Fibroblast of skin of abdomen (primary cell): ENCODE measurements at places on chromosomes 7 and 10.

DNA sequence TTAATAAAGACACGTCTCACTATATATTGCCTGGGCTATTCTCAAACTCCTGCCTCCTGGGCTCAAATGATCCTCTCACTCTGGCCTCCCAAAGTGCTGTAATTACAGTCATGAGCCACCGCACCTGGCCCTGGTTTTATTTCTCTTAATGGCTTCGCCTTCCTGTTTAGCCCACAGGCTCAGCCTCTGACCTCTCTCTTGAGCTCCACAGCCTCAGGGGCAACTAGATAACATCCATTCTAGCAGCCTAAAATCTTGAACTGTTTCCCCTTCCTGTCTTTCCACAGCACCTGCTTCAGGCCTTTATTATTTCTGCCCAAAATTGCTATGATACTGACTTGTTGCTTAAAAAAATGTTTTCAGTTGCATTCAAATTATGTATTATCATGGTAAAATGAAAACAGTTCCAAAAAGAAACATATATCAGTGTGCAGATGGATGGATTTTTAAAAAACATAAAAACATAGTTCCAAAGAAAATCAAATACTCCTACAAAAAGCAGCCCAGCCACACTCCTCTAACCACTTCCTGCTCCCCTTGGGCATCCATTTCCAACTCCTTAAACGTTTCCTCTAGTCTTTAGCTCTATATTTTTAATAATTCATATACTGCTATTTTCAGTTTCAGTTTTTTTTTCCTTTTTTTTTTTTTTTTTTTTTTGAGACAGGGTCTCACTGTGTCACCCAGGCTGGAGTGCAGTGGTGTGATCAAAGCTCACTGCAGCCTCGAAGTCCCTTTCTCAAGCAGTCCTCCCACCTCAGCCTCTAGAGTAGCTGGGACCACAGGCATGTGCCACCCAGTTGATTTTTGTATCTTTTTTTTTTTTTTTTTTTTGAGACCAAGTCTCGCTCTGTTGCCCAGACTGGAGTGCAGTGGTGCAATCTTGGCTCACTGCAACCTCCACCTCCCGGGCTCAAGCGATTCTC is 5.1 kb upstream of the BAZ1B start:
- DNase-seq: no peak

GRCh38 chr7:105024734-105025133 is 10.7 kb downstream of the KMT2E start:
- DNase-seq: peak; percentile 72

- no peak for DNase-seq
Observed at GRCh38 chr7:155922067-155922816, 110.0 kb upstream of the SHH start.

DNA sequence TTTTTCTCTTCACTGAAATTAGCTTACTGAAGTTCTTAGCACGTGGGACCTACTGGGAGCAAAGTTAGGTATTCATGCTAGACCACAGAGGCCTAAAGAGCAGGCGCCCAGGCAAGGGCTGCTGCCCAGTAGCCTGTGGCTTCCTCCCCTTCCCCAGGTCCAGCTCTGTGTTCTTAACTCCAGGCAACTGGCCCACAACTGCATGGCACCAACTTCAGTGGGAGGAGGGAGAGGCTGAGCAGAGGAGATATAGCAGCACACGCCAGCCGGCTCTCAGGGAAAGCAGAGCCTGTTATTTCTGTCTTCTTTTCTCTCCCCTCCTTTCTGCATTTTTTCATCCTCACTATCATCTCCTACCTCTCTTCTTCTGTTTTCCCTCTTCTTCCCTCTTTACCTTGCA is 67.4 kb downstream of the PCGF5 start:
- DNase-seq: no peak

DNA sequence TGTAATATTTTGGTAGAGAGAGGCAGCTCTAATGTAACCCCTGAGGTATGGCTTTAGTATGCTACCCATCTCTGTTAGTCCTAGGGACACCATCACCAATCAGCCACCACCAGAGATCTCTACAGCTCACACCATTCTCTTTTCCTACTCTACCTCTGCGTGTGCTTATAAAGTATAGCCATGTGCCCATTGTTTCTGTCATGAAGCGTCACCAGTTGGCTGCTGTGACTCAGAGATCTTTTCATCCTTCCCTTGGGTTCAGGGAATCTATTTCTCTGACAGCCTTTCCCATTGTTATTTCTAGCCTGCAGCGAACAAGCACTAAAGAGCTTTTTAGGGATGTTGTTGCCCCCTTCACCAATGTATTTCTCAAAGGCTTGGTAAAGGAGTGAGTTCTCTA is 103.3 kb downstream of the TPST1 start:
- no peak for DNase-seq

DNA sequence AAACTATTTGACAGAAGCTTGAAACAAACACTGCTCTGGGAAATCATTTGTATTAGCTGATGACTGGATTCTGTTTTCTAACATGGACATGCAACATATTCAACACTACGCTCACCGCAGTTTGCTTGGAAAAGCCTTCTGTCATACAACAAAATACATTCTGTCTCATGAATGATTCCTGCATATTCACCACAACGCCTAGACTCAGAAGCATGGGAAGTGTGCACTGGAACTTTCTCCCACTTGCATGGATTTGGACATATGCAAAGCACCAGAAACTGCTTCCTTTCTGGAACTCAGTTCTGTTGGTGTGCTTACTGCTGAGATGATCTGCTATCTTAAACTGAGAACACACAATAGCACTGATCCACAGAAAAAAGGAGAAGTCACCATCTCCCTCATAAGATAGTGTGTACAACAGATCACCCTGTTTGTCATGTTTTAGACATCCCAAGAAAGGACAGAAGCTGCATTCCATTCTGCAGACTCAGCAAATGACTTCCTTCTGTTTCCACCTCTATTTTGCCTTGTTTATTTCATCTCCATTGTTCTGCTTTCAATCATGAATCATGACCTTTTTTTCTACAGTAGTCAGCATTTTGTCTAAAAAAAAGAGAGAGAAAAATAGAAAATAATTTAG is 115.8 kb downstream of the HTR7 start:
- DNase-seq: peak; percentile 75

DNA sequence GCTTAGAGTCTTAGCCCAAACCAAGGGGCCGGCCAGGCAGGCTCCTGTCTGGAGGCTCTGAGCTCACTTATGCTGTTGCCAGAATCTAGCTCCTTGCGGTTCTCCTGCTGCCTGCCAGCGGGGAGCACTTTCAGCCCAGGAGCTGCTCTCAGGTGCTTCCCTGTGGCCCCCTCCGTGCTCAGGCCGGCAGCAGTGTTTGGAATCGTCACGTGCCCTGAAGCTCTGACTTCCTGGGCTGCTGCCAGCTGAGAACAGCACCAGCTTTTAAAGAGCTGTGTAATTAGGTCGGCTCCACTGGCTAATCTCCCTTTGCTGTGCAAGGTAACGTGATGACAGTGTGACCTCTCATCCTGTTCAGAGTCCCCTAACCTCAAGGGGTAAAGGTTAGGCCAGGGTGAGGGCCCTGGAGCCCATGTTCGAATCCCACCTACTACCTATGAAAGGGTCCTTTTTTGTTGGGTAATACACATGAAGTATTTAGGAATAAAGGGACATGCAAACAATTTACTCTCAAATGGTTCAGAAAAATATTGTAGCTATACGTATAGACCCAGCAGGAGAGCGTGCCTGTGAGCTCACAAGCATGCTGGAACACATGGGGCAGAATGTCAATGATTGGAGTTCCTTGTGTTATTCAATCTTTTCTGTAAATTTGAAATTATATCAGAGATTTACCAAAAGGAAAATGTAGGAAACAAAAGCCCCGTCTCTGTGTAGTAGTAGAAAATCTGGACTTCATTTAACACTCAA is 16.6 kb downstream of the ZNF862 start:
- peak; percentile 42 for DNase-seq

DNA sequence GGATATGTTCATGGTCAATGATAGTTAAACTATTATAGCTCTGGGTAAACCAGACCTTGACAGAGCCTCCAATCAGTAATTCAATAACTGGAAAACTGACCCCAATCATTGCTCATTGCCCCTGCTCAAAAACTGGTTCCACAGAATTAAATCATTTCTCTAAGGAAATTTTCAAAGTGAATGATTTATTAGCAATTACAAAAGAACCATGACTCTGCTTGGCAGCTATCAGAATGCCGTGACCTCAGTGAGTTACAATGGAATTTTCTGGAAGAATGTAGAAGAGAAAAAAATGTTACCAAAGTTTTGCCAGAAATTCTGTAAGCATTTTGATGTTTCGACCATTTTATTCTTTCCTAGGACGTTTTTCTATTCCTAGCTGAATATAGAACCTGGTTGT is 106.8 kb upstream of the APBB1IP start:
- peak; percentile 9 for DNase-seq

DNA sequence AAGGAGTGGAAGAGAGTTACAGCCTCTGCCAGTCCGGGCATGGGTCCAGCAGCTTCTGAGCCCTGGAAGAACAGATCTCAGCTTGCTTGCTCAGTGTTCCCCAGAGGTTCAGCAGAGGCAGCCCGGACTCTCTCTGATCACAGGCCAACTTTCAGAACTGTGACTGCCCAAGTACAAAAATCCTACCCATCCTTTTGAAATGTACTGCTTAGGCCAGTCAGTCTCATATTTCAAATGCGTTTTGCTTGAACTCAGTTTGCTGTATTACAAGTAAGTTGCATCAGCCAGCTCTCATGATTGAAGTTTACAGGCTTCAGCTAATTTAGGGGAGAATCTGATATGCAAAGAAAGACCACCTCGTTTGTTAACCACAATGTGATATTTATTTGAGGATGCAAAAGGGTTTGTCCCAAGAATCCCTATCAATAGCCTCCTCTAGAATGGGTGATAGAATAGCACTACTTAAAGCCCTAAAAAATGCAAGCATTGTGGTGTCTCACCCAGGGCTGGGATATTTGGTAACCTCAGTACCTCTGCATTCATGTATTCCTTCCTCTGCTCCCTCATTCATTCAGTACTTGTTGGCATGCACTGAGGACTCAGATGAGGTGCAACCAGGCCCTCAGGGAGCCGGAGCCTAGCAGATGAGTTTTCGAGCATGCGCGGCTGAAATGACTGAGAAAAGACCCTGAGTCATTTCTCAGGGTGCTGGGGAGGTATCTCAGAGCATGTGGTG is 7.0 kb downstream of the AIMP2 start:
- DNase-seq: peak; percentile 96

DNA sequence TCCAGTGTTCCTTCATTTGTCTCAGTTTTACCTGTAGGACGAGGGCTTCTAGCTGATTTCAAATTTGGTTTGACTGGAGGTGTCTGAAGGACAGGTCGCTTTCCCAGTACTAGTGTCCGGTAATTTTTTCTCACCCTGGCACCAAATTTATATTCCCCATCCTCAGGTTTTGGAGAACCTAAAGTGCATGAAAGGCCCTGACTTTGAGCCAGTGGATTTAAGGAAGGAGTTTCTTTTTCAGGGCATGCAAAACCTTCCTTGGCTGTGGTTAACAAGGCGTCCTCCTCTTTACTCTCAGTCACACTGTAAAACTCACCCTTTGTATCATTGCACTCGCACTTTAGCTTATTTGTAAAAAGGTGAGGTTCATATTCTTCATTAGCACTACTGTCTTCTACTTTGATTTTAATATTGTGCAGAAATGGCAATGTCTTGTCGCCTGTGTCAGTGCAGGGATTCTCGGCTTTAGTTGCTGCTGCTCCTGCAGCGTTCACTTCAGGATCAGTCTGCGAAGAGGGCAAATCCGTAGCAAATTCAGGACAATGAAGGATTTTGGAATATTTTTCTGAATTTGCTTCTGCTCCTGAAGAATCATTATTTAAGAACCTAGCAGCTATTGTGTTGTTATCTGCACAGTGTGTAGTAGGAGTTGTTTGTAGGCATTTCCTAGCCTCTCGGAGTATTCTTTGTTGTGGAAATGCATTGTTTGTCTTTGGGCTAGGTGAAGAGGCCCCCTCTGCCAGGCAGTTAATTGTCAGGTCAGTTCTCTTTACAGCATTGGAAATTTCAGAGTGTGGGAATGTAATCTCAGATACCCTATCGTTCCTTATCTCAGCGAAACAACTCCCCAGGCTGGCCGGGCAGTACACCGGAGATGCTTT is 9.9 kb downstream of the SKIDA1 start:
- no peak for DNase-seq

DNA sequence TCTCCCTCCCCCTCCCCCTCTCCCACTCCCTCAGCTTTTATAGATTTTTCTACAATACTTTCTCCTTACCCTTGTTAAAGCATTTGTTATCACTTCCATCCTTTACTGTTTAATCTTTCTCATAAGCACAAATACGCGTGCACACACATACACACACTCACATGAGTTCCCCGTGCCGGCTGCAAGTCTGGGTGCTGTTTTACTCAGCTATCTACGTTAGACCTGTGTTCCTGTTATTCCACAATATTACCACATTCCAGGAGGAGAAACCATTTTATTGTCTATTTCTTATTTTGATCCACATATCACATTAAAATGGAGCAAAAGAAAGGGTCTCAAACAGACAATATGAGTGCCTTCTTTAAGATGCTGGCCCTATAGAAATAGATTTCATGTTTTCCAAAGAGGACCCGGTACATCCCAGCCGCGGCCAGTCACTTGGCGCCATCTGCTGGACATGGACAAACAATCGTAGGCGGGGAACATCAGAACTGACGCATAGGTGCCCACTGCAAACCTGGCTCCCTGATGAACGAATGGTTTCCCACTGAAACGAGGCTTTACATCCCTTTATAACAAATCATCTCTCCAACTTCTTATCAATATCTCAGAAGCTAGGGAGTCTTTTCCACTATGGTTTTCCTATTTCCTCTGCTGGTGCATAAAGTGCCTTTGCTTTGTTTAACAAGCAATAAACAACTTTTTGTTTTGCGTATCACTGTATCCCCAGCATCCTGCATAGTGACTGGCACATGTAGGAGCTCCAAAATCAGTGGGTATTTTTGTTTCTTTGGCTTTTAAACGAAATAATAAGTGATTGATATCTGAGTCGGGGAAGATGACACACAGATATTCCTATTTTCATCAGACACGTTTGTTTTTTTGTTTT is 25.2 kb upstream of the OPTN start:
- peak; percentile 52 for DNase-seq

DNA sequence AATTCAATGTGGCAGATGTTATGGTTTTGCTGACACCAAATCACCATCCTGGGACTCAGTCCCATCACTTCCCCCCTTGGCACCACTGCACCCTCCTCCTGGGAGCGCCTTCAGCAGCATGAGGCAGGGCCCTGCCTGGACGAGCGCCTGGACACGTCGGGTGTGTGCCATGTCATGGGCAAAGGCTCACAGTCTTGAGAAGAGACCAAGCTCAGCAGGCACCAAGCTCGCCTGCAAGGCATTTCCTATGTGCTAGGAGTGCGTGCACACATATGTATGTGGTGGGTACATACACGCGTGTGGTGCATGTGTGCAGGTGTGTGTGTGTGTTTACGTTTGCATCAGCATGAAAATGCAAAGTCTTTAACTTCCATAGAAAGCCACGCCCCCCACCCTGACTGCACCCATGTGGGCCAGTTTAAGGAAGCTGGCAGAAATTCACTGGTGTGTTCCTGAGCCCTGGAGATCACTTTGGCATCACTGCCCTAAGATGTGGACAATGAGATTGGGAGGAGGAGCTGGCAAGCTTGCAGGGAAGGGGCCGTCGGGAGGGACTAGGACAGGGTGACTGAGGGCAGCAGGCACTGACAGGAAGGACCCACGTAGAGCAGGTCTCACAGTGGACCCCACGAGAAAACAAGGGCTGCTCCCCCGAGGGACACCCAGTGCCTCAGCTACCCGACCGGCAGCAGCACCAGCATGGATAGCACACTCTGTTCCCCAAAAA is 169.9 kb upstream of the PPP2R2D start:
- no peak for DNase-seq
